ENCODE measurements at places on chromosomes 7 and 10. TPM values are rescaled to one million over a fixed set of nuclear protein-coding genes. Genes with fewer than 3 reads are reported as not detected.

PVRIG gene
- not detected for total RNA-seq

DNA sequence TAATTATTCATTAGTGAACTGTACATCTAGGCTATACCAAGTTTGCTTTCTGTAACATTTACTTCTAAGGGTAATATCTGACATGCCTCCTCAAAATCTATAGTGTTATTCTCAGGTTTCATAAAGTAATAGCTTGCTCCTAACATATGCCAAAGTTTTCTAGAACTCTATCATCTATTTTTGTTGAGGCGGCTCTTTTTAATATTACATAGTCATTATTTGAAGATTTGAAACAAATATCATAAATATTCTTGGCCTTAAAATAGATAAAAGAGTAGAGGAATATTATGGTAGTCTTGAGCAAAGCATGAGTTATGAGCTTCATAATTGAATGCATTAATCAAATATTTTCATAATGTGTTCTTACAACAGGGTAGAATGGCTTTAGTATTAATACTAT is 327.2 kb upstream of the KCND2 start:
- no peaks in the 10 kb centered on the region for H3K36me3 ChIP-seq
- DNase-seq = no peak
- no peak overlapping the region for H3K4me3 ChIP-seq
- no peaks in the 10 kb centered on the region for H3K27me3 ChIP-seq
- no peak overlapping the region for H3K27ac ChIP-seq

- no peaks in the 10 kb centered on the region for H3K27me3 ChIP-seq
- H3K4me3 ChIP-seq = no peak overlapping the region
- peaks cover 22% of the 10 kb centered on the region for H3K36me3 ChIP-seq
- H3K27ac ChIP-seq = no peak overlapping the region
Observed at GRCh38 chr10:124975977-124976514, 34.1 kb downstream of the ZRANB1 start.

DNA sequence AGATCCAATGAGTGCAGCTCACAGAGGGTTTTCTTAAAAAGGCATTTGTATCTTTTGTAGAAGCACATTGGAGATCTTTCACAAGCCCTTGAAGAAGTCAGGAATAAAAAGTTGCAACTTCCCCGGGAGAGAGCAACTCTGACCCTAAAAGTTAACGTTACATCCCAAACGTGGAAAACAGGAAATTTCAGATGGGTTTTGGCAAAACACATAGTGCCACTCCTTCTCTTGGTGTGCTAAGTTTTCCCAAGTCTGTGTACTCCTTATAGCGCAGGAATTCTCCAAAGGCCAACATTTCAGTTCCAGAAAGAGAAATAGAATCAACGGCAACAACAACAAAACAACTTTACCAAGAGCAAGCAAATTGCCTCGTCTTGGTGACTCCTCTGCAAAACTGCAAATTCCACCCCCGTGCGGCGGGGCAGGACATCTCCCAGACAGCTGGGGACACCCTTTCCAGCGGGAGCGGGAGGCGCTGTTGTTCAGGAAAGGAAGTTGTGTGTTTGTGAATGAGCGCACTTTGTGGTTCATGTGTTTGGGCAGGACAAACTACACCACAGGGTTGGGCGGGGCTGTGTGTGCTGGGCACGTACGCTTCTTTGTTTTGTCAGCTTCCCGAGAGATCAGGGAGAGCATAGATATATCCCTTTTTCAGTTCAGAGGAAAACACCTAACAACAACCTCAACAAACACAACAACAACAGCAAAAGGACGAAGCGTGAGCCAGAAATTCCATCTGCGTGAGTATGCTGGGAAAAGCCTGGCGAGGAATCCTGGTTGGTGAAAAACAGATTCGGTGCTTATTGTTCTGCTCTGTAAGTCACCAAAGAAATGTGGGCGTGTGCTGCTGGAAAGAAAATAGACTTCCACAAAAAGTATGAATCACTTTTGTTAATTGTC is 294.7 kb upstream of the PITRM1 start:
- peak overlapping the region; percentile 88 for H3K27ac ChIP-seq
- peak; percentile 96 for DNase-seq
- no peaks in the 10 kb centered on the region for H3K36me3 ChIP-seq
- H3K27me3 ChIP-seq = no peaks in the 10 kb centered on the region
- H3K4me1 ChIP-seq = no peaks in the 10 kb centered on the region

GRCh38 chr7:22723181-22723601 is 3.8 kb upstream of the IL6 start:
- H3K36me3 ChIP-seq = no peaks in the 10 kb centered on the region
- no peaks in the 10 kb centered on the region for H3K27me3 ChIP-seq
- no peak overlapping the region for H3K4me3 ChIP-seq
- H3K27ac ChIP-seq = peak overlapping the region; percentile 59
- DNase-seq = peak; percentile 82

Data from right atrium auricular region (tissue), 2 donors.